ENCODE measurements at places on chromosomes 7 and 10.
A peak's percentile ranks its signal among the peaks of the same experiment; 100 is the strongest.

- DNase-seq, result no peak
Observed at GRCh38 chr10:47299611-47300428, at the start of gene GDF10. TSS of gene GDF10 (plus strand) at chr10:47300197. CDS start at chr10:47300652, 455 bp downstream.

DNA sequence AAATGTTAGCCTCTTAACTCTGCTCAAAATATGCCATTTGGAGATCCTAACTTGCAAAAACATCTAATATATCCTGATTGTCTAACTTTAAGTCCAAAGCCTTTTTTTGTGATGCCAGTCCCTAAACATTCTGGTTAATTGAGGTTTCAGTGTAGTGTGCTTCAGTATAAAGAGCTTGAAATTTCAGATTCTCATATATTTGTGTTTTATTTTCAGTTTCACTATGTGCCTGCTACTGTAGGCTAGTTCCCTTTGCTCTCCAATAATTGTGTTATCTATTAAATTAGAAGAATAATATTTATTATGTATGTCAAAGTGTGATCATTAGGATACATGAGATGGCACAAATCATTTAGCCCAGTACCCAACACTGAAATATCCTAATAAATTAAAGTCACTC is 1361.2 kb downstream of the XPNPEP1 start:
- DNase-seq, result no peak

DNA sequence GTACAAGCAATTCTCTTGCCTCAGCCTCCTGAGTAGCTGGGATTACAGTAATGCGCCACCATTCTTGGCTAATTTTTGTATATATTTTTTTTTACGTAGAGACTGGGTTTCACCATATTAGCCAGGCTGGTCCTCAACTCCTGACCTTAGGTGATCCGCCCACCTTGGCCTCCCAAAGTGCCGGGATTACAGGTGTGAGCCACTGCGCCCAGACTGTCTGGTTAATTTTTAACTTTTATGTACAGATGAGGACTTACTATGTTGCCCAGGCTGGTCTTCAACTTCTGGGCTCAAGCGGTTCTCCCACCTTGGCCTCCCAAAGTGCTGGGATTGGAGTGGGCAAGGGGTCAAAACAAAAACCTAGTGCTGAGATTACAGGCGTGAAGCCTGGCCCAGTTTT is 101.8 kb downstream of the JMJD1C start:
- DNase-seq, result no peak

DNA sequence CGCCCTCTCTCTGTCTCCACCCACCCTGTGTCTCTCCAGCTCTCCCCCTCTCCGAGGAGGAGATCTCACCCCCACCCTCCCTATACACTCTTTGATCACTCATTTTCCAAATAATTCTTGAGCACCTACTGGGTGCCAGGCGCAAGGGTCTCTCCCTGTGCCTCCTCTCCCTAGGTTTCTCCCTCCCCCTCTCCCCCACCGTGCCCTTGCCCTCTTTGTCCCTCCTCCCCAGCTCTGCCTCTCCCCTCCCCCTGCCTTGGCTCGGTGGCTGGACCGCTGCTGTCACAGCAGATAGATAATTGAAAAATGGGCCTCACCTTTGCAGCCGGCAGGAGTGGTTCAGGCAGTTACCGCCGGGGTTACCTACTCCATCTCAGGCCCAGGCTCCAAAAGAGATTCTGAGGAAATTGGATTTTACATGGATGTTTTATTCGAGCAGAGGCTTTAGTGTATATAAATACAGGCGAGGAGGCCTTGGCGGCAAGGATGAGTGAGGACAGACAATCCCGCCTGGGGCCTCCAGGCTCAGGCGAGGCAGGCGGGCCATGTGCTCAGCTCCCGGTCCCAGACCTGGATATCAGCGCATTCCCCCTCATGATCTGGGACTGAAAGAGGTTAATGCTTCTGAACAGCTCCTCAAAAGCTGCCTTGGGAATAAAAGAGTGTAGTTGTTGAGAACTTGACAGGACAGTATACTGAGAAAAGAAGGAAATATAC is 60.8 kb upstream of the BTRC start:
- no peak for DNase-seq

DNA sequence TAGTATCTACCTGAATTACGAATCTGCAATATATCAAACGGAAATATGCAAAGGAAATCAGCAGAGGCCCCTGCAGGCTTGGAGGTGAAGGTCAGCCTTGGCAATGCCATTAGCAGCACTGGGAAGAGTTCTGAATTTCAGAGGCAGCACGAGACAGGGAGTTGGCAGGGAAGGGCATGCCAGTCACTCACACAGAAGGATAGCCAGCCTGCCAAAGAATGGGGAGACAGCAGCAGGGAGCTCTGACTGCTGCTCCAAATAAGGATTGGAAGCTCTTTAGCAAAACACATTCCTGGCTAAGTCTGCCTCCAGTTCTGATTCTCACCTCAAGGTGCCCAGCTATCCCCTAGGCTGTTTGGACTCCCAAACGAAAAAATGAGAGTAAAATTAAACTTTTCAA is 188.0 kb downstream of the PDE1C start:
- peak; percentile 25 for DNase-seq

GRCh38 chr7:87600130-87601124 is at the start of gene ABCB1:
TSS of gene ABCB1 (minus strand) at chr7:87600884. CDS start at chr7:87600184, 700 bp downstream.
- DNase-seq, result peak; percentile 26

GRCh38 chr10:6647811-6648526 is 67.9 kb upstream of the PRKCQ start:
- no peak for DNase-seq

GRCh38 chr7:134446923-134447322 is 12.0 kb downstream of the AKR1B1 start:
- no peak for DNase-seq

DNA sequence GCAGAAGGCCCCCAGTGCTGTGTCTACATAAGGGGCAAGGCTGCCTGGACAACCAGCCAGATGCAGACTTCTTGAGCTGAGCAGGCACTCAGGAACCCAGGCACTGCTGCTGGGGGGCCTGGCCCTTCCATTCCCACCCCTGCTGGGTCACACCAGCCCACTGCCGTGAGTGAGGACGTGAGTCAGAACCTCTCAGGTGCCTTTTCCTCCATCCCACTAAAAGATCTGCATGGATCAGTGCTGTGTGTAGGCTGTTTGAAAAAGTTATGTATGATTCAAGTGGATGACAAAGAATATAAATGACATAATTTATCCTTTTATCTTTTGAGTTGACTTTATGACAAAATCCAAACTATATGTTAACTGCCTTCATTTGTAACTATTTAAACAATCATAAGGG is 499.3 kb downstream of the INHBA start:
- DNase-seq, result no peak

GRCh38 chr10:100192350-100192749 is 6.5 kb upstream of the ERLIN1 start:
- DNase-seq, result no peak

- peak; percentile 5 for DNase-seq
Observed at GRCh38 chr7:65812281-65812680, 60.6 kb upstream of the VKORC1L1 start.

DNA sequence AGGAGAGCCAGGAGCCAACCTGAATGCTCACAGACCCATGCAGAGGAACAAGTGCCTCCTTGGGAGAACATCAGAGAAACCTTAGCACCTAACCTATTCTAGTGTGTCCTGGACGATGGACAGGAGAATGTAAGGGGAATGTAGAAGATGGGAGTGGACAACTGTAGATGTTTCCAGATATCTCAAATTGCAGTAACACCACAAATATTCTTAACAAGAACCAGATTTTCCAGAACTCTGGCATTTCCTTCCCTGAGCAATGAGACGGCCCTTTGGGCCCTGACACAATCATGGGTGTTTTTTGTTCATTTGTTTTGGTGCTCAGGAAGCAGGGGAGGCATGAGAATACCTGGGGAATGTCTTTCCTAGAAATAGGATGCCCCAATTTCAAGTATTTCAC is 196.1 kb upstream of the PRSS1 start:
- DNase-seq, result peak; percentile 86

DNA sequence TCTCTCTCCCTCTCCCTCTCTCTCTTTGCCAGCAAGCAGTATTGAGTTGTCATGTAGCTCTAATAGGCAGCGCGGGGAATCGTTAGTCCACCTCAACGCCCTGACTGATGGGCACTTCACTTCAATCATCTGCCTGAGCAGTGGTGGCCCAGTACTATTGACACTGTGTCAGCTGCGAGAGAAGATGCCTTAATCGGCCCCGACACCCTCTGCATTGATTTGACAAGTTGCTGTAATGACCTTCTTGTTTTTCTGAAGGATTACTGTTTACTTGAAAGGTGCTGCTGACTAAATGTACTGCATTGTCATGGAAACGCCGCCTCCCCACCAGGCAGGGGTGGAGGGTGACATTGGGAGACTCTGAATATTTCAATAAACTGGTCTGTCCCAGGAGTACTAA is 913.8 kb downstream of the KCNMA1 start:
- DNase-seq, result no peak

GRCh38 chr10:73744664-73744975 is 448 bp downstream of the SEC24C start:
- DNase-seq, result peak; percentile 54

DNA sequence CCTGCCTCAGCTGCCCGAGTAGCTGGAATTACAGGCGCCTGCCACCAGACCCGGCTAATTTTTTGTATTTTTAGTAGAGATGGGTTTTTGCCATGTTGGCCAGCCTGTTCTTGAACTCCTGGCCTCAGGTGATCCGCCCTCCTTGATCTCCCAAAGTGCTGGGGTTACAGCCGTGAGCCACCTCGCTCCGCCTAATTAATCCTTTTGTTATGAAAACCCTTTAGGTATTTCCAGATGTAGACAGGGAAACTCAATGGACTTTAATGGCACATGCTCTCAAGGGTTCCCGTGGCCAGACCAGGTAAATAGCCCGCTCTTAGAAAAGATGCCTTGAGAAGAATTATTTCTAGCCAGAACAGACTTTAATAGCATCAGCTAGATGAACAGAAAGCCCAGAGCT is 19.7 kb upstream of the EXOC4 start:
- no peak for DNase-seq

DNA sequence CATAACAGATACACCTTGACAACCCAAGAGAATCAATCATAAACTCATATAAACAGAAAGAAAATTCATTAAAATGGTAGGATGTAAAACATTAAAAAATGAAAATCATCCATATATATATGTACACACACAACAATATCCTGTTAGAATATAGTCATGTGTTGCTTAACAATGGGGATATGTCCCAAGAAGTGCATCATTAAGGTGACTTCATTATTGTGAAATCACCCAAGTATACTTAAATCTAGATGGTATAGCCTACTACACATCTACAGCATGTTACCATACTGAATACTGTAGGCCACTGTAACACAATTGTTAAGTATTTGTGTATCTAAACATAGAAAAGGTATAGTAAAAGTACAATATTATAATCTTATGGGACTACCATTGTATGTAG is 115.8 kb upstream of the TMEM168 start:
- no peak for DNase-seq

DNA sequence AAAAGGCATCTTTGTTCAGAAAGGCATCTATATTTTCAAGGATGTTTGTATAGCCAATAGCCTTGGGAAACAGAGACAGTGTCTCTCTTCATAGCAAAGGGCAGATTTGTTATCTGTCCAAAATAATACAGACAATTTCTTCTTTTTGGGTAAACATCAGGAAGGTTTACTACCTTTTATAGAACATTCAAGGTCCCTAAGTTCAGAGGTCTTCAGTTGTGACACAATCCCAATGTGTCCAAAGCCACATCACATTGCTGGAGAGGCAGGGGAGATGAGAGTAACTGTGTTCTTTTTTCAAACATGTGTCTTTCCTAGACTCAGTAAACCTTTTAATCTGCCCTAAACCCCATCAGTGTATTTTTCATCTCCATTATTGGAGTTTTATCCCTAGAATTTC is 33.6 kb upstream of the FAM13C start:
- no peak for DNase-seq

GRCh38 chr7:25821225-25821624 is 330.8 kb upstream of the NFE2L3 start:
- DNase-seq, result no peak

- DNase-seq, result peak; percentile 45
Observed at GRCh38 chr7:92714767-92715166, 121.6 kb downstream of the CDK6 start.

DNA sequence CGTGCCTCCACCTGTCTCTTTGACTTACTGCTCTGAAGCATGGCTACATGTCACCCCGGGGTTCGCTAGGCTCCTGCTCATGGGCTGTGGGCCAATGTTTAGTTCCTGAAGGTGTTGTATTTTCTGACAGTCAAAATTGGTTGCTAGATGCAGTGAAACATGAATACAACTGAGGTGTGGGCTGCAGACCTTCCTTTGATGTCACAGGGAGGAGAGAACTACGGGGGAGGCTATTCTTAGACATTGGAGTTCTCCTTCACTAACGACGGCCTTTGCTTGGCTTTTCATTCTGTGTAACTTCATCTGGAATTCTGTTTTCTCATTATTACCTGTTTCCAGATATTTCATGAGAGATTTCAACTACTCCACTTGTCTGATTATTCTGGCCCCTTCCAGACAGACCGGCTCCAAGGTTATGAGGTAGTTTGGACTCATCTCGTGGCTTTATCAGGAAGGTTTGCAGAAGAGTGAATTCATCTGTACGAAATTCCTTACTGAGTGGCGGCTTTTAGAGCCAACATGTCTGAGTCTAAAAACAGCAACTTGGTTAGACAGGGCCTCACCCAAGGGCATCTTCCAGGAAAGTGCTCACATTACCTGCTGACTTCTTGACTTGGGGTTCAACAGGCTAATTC is 774.7 kb downstream of the SUGCT start:
- no peak for DNase-seq

- no peak for DNase-seq
Observed at GRCh38 chr10:119441921-119442757, 100.4 kb downstream of the RGS10 start.

- no peak for DNase-seq
Observed at GRCh38 chr10:13673156-13673555, 86.4 kb downstream of the PRPF18 start.

DNA sequence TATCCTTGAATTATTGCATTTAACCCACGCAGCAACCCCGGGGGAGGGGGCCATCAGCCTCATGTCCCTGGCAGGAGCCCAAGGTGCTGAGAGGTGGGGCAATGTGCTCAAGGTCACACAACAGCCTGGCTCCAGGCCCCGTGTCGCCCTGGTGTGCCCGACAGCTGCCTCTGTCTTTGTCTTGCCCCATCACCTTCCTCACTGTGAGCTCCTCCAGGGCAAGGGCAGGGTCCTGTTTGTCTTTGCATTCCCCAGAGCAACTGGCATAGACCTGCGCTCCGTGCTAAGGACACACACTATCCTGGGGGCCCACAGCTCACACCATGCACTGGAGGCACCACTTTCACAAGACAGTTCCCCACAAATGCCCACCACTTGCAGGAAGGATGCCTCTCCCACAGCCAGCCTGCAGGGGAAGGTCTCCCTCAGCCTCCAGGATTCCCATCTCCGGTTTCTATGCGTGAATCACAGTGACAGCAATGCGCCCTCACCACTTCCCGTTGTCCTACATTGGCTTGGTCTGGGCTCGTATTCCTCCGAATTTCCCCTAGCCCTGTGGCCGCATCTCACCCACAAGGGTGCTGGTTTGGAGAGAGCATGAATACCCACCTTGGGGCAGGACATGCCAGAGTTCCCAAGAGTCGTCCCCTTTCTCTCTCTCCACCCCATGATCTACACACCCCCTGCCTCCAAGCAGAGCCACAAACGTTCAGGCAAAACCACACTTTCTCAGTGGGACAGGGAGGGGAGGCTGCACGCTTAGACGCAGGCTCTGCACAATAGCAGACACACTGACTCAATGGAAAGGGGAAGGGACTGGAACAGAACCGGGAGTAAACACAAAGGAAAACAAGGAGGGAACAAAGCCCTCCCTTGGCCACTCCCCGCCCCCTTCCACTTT is 10.3 kb downstream of the ITPRIP start:
- DNase-seq, result peak; percentile 81

GRCh38 chr10:76169246-76169645 is 737.8 kb downstream of the LRMDA start:
- no peak for DNase-seq

All from AG10803 (cell line).